Aortic smooth muscle cell (primary cell): ENCODE measurements at places on chromosomes 2 and 18. TPM values are rescaled to one million over a fixed set of nuclear protein-coding genes. Genes with fewer than 3 reads are reported as not detected.

Gene PCGF1
- total RNA-seq = 27.6 and 31.1 TPM in 2 replicates

Gene CYP26B1
- total RNA-seq = 0.25 and 0.92 TPM in 2 replicates

Gene TNFRSF11A
- 1.5 and 2.2 TPM in 2 replicates for total RNA-seq

Gene IFT172
- total RNA-seq = 34.1 and 42.7 TPM in 2 replicates

Gene TEKT4
- not detected in 2 replicates for total RNA-seq
